ENCODE measurements at places on chromosomes 1 and 21.
A peak's percentile ranks its signal among the peaks of the same experiment; 100 is the strongest.

GRCh38 chr1:153428791-153429190 lies 12.5 kb downstream of the S100A7A start:
- DNase-seq, result no peak

GRCh38 chr1:14919751-14920150 lies 233.8 kb upstream of the TMEM51 start:
- no peak for DNase-seq

GRCh38 chr1:173733912-173734311 lies 19.1 kb downstream of the KLHL20 start:
- DNase-seq, result no peak

- DNase-seq, result no peak
Observed at GRCh38 chr1:150152182-150152536, 2.4 kb downstream of the PLEKHO1 start.

GRCh38 chr1:118110580-118110979 lies 74.4 kb downstream of the SPAG17 start:
- DNase-seq, result no peak

GRCh38 chr1:24951337-24951736 lies 21.3 kb upstream of the RUNX3 start:
- DNase-seq, result peak; percentile 17

DNA sequence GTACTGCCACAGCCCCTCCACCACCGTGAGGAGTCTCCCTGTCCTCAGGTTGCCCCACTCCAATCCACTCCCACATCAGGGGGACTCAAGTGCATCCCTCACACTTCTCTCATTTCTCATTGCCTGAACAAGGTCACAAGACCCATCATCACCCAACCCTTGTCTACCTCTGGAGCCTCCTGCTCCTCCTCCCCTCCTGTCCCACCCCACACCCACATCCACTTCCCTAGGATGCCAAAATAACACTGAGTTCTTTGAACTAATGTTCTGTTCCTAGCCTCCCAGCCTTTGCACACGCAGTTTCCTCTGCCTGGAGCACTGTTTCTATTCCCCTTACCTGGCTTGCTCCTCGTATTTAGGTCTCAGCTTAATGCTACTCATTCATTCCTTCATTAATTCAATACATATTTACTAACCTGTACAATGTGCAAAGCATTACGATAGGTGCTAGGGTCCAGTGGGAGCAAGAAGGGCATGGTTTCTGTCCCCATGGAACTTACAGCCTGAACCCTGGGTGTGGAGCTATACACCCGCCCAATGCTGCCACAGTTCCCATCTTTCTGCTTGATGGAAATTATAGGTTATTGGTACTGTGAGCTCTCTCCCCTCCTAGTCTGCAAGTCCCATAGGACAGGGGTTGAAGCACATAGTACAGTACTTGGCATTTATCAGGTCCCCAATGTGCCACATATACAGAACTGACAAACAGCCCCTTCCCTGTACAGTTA lies 96.1 kb upstream of the GRIK3 start:
- DNase-seq, result no peak

DNA sequence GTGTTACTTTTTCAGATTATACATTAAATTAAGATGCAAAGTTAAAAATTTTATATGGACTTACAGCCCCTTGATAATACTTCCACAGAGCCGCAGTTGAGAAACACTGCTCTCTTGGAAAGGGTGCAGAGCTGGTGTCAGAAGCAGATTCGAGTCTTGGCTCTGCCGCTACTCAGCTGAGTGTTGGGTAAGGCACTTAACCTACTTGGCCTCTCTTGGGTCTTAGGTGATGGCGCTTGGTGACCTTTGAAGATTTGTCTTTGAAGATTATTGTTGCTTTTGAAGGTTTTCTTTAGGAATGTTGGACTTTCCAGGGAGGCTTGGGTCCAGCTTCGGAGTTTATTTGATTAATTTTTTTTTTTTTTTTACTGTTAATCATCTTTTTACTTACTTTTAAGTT lies 48.5 kb downstream of the CAMTA1 start:
- DNase-seq, result no peak

GRCh38 chr1:27872059-27872801 lies at the start of gene THEMIS2:
TSS of gene THEMIS2 (plus strand) at chr1:27872544. CDS start at chr1:27872572, 28 bp downstream.
- no peak for DNase-seq

DNA sequence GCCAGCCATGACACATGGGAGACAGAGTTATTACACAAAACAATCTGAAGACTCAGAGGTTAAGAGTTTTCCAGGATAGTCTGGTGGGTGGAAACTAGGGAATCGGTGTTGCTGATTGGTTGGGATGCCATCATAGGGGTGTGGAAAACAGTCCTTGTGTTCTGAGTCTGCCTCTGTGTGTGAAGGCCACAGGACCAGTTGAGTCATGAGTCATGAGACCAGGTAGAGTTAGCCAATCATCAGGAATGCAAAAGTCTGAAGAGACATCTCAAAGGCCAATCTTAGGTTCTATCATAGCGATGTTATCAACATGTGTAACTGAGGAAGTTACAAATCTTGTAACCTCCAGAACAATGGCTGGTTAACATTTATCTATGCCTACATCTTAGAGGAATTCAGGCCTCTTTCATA lies 49.7 kb upstream of the NEK7 start:
- peak; percentile 11 for DNase-seq

DNA sequence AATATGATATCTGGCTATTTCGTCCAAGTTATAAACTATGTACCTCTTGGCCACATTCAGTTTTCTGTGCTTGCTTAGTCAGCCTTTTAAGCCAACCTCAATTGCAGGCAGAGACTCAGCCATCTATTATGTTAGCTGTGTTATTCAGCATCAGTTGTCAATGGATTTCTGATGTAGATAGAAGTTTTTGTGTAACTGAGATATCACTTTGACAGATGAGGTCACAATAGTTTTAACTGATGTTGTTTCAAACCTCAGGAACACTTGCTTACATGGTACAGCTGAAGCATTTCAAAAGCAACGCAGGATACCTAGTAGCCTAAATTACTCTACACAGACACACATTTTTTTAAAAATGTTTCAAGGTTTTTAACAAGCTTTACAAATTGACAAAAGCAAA lies 1478.0 kb downstream of the NCAM2 start:
- DNase-seq, result no peak

DNA sequence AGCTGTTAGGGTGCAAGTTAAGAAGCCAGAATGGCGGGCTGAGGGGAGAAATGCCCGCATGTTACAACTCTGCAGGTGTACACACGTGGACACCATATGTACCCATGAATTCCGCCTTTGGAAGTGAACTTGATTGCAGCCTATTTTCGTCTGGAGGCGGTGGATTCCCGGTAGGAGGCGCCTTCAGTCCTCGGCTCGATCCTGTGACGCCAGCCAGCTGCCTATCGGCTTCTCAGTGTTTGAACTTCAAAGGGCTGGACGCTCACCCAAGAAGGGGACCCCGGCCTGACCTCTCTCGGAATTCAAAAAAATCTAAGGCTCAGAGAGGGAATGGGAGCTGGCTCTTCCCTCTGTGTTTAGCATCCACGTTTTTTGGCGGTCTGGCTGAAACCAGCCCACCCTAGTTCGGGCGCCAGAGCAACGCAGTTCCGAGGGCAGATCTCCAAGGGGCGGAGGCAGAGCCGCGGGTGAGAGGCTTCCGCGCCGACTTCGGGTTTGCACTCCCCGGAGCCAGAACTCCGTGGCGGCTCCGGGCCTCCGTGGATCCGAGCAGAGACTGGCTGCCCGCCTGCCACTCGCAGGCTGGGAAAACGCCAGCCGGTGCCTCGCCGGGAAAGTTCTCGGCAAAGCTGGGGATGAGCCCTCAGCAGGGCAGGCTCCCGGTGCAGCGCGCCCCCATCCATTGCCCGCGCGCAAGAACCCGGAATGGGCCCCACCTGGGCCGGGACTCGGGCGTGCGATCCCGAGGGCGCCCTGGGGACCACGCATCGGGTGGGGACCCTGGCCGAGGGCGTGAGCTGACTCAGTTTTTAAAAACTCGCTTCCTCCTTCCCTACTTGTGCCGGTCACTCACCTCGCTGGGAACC lies 996 bp upstream of the TMEM51 start:
- DNase-seq, result peak; percentile 74

DNA sequence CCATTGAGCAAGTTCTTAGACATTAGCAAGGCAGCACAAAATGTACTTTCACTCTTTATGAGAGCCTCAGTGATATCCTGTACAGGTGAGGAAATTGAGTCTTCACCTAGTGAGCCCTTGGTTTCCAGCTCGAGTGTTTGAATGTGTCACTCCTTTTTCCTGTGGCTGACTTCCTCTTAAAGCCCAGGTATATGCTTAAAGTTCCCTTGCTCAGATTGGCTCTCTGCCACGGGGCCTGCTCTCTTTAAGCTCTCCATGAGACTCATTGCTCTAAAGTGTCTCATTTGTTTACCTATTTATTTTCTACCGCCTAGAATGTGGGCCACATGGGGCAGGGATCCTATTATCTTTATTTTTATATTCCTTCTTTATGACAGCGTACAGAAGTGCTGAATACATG lies 324.9 kb downstream of the SIPA1L2 start:
- no peak for DNase-seq

DNA sequence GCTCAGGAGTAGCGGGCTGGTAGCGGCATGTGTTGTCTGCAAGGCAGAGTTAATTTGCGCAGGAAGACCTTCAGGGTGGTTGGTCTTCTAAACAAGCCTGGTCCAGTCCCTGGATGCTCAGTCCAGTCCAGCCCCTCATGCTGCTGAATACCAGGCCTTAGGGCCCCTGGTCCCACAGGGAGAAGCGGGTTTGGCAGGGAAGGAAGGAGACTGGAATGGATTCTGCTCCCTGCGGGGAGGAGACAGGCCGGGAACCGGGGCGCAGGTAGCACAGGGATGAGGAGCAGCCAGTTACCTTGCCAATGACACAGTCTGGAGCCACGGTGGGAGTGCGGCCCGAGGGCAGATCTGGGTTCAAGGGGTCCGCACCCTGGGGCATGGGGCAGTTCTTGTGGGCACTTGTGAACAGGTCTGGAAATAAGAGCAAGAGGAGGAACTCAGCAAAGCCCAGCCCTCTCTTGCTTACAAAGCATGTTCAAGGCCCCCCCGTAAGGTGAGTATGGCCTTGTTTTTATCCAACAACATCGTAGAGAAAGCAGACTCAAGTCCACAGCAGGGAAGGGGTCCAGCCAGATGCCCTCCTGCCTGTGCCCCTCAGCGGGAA lies 10.1 kb downstream of the FAM131C start:
- no peak for DNase-seq

- DNase-seq, result no peak
Observed at GRCh38 chr1:211628417-211628816, 47.0 kb downstream of the NEK2 start.

DNA sequence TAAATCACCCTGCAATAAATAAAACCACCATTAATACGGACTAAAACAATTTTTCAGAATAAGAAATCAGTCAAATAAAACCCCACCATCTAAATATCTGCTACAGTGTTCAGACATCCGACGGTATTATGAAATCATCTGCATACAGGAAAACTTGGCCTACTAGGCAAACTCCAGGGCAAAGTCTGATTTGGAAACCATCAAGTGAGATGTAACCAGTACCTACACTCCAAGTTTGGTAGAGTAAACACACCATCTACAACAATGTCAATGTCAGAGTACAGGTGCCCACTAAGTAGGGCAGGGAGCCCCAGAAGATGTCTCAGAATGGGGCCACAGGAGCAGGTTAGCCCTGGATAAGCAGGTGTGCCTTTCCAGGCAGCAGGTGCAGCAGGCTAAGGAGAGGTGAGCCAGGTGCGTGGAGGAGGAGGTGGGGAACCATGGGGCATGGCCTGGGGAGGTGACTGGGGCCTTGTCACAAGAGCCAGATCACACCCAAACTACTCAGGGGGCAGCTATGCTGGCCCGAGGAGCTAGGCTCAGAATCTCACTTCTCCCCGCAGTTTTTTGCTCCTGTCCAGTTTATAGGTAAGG lies 59.6 kb downstream of the CAPZB start:
- DNase-seq, result no peak

DNA sequence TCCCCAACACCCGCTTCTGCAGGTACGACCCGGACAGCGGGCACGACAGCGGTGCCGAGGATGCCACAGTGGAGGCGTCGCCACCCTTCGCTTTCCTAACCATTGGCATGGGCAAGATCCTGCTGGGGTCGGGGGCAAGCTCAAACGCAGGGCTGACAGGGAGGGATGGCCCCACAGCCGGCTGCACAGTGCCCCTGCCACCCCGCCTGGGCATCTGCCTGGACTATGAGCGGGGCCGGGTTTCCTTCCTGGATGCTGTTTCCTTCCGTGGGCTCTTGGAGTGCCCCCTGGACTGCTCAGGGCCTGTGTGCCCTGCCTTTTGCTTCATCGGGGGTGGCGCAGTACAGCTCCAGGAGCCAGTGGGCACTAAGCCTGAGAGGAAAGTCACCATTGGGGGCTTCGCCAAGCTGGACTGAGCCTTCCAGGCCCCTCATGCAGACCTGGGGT lies 10.1 kb downstream of the TRIM46 start:
- no peak for DNase-seq

GRCh38 chr1:183143576-183144315 lies 42.3 kb upstream of the LAMC2 start:
- no peak for DNase-seq

DNA sequence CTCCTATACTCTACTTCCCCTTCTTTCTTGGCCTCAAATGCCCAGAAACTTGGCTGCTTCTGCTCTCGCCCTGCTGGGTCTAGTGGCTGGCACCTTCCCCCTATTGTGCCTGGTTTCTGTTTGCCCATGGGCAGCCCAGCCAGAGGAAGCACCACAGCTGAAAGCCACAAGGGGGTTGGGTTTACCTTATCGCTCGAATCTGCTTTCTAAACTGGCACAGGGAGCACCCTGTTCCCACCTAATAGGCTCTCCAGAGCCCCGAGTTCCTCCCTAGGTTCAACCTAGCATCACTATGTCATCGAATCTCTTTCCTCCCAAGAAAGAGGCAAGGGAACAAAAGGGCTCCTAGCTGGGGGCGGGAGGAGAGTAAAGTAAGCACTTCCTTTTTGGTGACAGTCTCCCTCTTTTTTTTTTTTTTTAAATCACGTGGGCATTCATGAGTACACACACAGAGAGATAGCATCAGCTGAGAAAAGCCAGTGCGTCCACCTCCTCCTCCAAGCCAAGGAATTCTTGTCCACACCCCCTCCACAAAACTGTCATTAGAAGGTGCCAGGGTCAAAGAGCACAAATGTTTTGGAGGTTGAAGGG lies 72.8 kb downstream of the PLEKHA6 start:
- DNase-seq, result peak; percentile 16

- DNase-seq, result no peak
Observed at GRCh38 chr1:199265319-199265718, 626.5 kb downstream of the PTPRC start.

DNA sequence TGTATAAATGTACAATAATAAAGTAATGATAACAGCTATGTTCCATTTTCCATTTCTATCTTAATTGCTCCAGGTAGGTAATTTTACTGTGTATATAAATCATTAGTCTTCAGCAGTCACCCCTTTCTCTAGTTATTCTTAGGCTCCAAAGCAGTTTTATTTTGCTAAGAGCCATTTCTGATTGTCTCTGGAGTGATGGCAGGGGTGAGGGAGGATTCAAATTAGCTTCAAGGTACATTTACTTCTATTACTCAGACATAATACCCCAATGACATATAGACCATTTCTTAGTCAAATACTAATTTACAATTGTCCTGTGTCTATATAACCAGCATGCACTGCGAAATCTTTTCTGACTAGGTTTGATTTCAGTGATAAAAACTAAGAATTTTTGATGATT lies 663.4 kb upstream of the PRMT6 start:
- no peak for DNase-seq

Data from RCC 7860 (cell line).